ENCODE measurements at places on chromosomes 4 and X.
A peak's percentile ranks its signal among the peaks of the same experiment; 100 is the strongest.

GRCh38 chr4:131316086-131316485, 1833.0 kb upstream of the PCDH10 start:
- DNase-seq = no peak

GRCh38 chr4:175143116-175143515, 225.0 kb downstream of the ADAM29 start:
- DNase-seq = no peak

GRCh38 chr4:179626687-179627086, 2184.4 kb upstream of the AGA start:
- DNase-seq = no peak

DNA sequence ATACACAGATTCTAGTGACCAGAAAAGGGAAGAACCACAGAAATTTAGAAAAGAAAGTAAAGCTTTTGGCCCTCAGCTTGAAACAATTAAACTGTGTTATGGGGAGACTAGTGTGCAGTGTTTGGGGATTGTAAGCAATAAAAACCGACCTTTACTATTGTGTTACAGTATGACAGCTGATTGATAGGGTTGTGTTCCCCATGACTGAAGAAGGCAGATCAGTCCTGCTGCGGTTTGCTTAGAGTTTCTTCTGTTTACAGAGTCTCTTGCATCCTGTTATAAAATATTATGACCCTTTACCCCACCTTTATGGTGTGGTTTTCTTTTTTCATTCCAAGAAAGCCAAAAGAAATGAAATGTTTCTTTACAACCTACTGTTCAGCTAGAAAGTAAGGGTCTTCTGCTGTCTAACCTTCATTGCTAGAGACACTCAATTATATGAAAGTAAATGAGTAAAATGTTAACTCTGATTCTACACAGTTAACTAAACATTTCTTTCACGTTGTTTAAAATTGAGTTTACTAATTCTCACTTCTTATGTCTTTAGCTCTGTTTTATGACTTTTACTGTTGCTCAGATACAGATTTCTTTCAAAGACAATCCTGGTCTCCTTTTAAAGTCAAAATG, 18.1 kb downstream of the CHIC1 start:
- DNase-seq = no peak

DNA sequence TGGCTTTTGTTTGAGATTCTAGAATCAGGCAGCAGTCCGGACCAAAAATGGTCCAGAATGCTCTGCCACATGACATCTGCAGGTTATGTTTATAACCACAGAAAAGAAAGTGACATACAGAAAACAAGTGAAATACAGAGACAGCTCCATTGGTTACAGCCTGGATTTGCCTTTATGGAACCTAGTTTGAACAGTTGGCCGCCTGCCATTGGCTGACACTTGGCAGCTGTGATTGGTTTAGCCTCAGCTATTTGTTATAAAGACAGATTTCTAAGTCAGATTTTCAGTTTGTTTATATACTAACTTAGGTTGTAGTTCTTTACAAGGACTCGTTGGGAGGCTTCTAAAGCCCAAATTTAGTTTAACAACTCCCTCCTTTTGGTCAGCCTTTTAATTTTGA, 40.8 kb upstream of the IL9R start:
- no peak for DNase-seq

DNA sequence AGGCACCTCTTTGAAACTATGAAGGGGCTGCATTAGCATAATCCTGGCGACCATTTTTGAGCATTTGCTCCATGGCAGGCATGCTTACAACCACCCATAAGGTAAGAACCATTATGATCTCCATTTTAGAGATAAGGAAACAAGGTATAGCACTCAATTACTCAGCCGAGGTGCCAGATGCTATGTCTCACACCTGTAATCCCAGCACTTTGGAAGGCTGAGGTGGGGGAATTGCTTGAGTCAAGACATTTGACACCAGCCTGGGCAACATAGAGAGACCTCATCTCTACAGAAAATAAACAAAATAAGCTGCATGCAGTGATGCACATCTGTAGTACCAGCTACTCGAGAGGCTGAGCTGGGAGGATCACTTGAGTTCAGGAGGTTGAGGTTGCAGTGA, 43.6 kb downstream of the TIGD4 start:
- no peak for DNase-seq

GRCh38 chrX:21723814-21724213, 34.1 kb downstream of the SMPX start:
- no peak for DNase-seq

DNA sequence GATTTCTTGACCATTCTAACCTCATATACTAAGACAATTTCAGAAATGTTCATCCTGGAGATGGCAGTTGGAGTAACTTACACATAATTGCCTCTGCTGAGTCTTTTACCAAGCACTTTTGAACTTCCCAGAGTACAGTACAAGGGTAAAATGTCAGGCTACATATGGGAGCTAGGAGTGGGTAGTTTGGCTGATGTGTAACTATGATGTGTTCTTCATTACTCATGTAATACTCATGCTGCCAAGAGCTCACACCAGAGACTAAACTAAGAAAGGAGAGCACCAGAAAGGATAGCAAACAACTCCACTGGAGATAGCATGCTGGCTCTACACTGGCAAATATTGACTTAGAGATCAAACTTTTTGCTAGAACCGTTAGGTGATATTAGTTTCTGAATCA, 194.0 kb downstream of the PDGFRA start:
- DNase-seq = no peak

GRCh38 chr4:157898836-157899605, 273.8 kb downstream of the GASK1B start:
- DNase-seq = no peak

DNA sequence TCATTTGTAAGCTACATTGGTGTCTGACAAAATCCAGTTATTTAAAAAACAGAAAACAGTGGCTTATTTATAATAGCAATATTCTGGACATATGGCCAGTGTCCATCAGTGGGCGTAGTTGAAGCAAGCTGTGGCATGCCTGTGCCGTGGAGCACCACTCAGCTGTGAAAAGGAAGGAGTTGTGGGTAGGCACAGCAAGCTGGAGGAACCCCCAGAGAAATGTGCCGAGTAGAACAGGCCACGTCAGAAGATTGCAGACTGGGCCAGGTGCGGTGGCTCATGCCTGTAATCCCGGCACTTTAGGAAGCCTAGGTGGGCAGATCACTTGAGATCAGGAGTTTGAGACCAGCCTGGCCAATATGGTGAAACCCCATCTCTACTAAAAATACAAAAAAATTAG, 102.4 kb downstream of the GPR143 start:
- no peak for DNase-seq

DNA sequence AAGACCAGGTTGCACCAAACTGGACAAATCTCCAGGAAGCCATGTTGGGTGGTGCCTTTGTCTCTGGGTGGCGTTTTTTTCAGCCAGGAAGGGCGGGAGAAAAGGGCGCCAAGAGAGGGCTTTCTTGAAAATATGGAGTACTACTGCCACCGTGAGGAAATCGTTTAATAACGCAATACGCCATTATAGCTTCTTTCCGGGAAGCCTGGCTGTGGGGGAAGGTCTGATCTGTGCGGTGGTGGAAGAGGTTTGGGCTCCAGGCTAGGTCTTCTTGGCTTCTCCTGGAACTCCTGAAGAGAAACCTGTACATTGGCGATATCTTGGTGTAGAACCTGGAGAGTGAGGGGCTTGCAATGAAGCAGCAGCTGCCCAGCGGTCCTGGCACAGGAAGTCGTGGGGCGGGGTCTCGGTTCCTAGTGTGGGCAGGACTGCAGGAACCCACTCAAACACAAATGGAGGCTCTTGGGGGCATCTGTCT, 202.7 kb downstream of the OR13H1 start:
- peak; percentile 44 for DNase-seq

DNA sequence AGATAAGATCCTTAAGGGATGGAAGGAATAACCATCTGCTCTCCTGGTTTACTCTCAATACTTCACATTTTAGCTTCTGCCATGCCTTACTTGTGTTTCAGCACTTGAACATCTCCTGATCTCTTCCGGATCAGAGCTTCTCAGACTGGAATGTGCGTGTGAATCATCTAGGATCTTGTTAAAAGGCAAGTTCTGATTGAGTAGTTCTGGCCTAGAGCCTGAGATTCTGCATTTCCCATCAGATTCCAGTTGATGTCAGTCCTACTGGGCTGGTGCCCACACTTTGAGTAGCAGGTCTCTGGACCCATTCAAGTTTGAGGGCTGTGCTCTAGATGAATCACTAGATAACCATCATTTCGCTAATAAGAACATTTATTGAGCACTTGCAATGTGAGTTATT, 20.0 kb downstream of the NDP start:
- DNase-seq = no peak

DNA sequence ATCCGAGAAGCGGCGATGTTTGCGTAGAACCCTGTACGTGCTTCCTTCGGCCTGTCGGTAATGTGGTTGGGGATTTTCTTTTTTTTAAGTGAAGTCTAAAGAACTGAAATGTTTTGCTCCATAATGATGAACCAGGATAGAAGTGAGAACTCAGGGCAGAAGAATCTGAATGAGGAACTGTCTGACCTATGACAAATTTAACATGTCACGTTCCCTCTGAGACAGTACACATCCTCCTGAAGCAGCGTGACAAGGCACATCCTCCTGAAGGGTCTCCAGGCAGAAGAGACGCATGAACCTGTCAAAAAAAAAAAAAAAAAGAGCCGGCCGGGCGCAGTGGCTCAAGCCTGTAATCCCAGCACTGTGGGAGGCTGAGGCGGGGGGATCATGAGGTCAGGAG, 6.2 kb downstream of the CSF2RA start:
- no peak for DNase-seq

- no peak for DNase-seq
These were observed 27.2 kb downstream of the PLS3 start for GRCh38 chrX:115588179-115588578.

- DNase-seq = no peak
These were observed 136.5 kb downstream of the KDM6A start for GRCh38 chrX:45009371-45010000.

- DNase-seq = no peak
These were observed 27.9 kb downstream of the CAMK2D start for GRCh38 chr4:113733685-113734084.

DNA sequence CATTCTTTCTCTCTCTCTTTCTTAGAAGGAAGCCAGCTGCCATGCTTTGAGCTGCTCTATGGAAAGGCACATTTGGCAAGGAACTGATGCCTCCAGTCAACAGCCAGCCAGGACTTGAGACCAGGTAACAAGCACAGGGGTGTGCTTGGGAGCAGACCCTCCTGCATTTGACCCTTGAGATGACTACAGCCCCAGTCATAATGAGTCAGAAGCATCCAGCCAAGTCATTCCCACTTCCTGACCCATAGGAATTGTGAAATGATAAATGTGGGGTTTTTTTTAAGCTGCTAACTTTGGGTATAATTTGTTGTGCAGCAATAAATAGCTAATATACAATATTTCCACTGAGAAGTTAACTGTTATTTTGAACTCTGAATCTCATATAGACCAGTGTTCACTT, 446.9 kb downstream of the GRXCR1 start:
- DNase-seq = no peak

- no peak for DNase-seq
These were observed 60.1 kb downstream of the WFS1 start for GRCh38 chr4:6329478-6330383.

DNA sequence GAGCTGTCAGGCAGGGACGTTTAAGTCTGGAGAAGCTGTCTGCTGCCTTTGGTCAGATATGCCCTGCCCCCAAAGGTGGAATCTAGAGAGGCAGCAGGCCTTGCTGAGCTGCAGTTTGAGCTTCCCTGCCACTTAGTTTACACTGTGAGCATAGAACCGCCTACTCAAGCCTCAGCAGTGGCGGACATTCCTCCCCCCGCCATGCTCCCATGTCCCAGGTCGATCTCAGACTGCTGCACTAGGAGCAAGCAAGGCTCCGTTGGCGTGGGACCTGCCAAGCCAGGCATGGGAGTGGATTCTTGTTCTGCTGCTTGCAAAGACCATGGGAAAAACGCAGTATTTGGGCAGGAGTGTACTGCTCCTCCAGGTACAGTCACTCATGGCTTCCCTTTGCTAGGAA, 24.3 kb downstream of the PLK4 start:
- DNase-seq = no peak

DNA sequence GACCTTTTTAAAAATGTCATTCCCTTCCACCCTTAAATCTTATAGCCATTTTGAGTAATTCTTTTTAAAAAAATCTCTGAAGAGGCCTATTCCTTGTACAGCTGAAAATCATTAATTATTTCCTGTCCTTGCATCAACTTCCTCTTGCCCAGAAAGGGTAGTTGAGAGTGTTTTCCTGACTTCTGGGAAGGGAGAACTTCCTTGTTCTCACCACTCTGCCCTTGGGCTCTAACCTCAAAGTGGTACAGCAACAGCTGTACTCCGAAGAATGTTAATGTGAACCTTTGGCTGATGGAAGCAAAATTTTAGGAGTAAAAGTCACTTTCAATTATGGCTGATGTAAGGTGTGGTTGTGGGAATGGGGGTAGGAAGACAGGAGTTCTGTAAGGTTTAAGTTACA, 15.1 kb upstream of the FABP2 start:
- DNase-seq = no peak

GRCh38 chrX:3697701-3698279, 15.7 kb downstream of the PRKX start:
- DNase-seq = no peak

- DNase-seq = no peak
These were observed 8.0 kb upstream of the TMEM185A start for GRCh38 chrX:149639568-149639967.

GRCh38 chrX:109990582-109991276, 12.2 kb upstream of the TMEM164 start:
- no peak for DNase-seq

- DNase-seq = no peak
These were observed 10.9 kb downstream of the PPP2R2C start for GRCh38 chr4:6461301-6462165.

DNA sequence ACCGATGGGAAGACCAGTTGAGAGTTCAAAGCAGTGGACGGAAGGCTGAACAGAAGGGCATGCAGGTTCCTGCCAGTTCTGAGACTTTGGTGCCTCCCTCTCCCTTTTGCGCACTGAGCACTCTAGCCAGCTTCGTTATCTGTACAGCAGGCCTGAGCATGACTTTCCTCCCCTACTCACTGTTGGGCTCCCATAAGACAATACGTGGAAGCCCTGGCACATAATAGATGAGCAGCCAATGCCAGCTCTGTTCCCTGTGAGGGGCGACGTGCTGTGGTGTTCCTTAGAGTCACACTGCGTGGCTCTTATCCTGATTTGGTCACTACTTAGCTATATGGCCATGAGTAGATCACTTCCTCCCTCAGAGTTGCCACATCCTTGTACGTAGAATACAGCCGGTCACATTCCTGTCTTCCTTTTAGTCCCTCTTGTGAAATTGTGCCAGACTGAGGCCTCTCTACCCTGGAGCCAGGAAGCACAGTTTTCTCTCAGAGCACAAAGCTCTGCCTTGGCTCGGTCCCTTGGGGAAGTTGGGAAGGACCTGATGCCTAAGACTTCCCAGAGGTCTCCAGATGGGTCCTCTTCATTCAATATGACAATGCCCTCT, 160.4 kb upstream of the MAMLD1 start:
- DNase-seq = no peak
